ENCODE measurements at places on chromosomes 1 and 21.

DNA sequence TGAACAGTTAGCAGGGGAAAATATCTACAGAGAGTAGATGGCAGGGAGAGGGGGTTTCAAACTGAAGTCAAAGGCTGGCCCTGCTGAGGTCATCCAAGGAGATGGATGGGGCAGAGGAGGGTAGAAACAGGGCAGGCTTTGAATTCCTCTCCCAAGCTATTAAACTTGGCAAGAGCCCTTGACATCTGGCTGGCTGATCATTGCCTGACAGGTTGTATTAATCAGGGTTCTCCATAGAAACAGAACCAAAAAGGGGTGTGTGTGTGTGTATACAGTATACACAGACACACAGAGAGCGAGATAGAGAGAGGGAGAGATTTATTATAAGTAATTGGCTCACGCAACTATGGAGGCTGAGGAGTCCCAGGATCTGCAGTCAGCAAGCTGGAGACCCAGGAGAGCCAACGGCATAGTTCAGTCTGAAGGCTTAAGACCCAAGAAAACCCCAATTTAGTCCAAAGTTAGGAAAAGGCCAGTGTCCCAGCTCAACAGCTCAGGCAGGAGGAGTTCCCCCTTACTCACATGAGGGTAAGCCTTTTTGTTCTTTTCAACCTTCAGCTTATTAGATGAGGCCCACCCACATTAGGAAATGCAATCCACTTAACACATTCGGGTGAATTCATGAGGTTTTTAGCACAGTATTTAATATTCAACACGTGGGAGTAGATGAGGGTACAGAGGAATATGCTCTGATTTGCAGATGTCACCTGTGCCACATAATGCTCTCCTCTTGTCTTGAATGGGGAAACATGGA is 46.7 kb upstream of the HAO2 start:
- no peak for DNase-seq

DNA sequence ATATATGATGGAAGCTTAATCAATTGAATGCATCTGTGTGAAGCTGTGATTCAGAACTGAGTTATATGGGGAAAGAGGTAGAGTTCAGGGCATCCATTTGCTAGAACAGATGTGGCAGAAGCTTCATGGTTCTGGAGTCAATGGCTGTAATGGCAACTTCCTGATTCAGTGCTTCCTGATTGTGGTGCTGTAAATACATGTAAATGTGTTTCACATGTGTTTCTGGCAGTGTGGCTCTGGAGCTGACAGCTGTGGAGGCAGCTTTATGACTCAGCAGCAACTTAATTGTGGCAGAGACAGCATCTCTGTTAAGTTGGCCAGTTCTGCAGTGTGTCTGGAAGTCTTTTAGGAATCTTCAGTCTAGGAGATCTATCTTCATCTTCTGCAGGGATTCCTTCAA is 226.6 kb upstream of the ZRANB2 start:
- DNase-seq, result no peak

GRCh38 chr1:12528021-12528852 is 89.8 kb downstream of the DHRS3 start:
- DNase-seq, result no peak

DNA sequence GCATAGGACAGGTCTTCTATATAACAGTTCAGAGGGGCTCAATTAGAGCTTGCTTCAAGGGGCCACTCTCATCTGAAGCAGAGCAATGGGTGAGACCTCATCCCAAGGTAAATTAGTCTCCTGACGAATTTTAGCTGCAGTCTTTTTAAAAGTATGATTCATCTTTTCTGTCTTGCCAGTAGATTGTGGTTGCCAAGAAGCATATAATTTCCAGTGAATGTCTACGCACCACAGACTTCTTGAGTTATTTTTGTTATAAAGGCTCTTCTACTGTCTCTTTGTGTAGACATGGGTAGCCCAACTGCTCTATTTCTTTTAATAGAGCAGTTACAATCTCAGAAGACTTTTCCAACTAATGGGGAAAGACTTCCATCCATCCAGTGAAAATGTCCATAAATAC is 108.9 kb upstream of the FMN2 start:
- no peak for DNase-seq

- DNase-seq, result no peak
These were observed 11.8 kb downstream of the TP73 start for GRCh38 chr1:3663999-3664699.

DNA sequence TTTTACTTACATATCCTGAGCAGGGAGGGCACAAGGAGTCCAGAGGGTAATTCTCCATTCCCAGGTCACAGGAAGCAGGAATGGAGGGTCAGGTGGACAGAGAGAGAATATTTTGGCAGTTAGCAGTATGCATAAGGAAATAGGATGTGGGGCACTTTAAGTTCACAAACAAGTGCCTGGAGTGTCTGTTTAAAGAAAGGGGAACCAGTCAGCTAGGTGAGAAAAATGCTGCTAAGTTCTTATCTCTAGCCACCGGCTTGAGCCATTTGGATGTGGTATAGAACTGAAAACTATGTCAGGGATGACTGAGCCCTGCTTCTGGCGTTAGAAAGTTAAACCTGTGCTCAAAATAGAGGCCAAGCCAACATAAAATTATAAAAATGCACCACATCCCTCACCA is 739.7 kb upstream of the NCAM2 start:
- no peak for DNase-seq

DNA sequence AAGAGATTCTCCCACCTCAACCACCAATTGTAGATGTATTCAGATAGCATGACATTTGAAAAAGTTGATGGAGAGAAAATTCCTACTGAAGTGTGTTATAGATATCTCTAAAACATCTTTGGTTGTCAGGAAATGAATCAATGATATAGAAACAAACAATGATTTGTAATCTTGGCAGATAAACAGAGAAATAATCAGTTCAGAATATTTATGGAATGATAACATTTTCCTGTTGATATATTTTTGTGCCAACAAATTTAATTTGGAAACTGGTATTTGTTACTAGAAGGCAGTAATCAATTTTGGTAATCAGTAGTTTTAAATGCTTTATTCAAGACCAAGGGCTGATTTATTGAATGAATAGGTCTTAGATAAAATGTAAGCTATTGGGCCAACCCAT is 695.6 kb downstream of the USP25 start:
- no peak for DNase-seq

DNA sequence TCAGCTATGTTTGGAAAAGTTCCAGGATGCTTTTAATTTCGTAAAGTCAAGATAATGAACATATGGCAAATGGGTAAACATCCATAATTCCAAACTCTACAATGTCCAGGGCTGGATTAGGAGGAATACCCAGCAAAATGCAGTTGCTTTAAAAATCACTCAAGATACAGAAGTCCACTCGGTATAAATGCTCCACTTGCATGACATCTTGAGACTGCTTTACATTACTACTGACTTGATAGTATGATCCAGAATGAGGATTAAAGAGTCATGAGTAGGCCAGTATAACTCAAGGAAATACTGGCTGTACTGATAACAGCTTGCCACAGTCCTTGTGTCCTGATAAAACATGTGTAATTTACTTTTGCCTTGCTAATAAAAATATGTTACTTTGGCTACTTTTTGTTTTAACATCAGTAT is 58.3 kb upstream of the ANGPTL3 start:
- no peak for DNase-seq

- no peak for DNase-seq
These were observed 14.5 kb downstream of the PLA2G4A start for GRCh38 chr1:186843226-186843625.

GRCh38 chr1:22529901-22530621 is 33.2 kb upstream of the EPHA8 start:
- no peak for DNase-seq

DNA sequence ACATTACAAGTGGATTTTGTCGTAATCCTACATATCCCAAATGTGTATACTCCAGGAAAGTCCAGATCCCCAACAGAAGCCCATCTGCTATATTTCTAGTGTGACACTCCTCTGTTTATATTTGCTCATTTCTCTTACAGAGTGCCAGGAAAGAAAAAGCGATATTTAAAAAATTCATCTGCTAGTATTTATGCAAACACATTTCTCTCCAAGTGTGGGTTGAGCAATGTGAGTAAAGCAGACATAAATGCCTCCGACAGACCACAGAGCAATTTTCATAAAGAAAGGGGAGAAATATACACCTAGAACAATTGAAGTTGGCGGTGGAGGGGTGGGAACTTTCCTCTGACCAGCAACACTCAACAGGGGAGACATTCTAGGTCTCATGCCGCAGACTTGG is 22.2 kb upstream of the RAP1A start:
- DNase-seq, result no peak

DNA sequence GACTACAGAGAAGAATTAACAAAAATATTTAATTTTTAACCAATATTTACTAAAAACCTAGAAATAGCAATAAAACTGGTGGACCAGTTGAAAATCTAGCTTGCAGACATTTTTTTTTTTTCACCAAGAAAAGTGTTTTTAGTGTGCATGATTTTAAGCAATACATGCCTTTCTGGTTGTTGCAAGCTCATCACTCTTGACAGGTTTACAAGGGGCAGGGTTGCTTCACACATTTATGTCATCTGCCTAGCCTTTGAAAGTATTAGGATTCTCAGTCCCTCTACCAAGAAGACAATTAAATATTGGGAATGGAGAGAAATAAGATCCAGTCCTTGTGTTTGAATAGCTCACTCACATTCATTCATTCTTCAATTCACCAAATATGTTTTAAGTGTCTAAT is 53.8 kb upstream of the LYPLAL1 start:
- DNase-seq, result no peak

- no peak for DNase-seq
These were observed 4.8 kb upstream of the HES5 start for GRCh38 chr1:2534687-2535441.

DNA sequence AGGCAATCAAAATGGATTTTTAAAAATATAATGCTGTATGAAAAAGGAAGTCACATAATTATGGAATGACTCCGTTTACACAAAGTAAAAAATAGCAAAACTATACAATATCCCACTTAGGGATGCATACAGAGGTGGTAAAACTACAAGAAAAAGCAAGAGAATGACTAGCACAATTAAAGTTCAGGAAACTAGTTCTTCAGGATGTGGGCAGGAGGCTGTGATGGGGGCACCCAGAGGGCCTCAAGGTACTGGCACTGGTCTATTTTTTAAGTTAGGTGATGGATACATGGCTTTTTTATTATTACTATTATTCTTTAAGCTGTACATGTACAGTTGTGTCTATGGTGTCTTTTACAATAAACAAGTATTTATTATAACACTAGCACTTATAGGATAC is 1.4 kb upstream of the ZC3H12A start:
- no peak for DNase-seq

GRCh38 chr1:234230414-234230862 is 142.8 kb upstream of the COA6 start:
- no peak for DNase-seq

- no peak for DNase-seq
These were observed 280.1 kb upstream of the ST6GALNAC5 start for GRCh38 chr1:76587212-76587611.

DNA sequence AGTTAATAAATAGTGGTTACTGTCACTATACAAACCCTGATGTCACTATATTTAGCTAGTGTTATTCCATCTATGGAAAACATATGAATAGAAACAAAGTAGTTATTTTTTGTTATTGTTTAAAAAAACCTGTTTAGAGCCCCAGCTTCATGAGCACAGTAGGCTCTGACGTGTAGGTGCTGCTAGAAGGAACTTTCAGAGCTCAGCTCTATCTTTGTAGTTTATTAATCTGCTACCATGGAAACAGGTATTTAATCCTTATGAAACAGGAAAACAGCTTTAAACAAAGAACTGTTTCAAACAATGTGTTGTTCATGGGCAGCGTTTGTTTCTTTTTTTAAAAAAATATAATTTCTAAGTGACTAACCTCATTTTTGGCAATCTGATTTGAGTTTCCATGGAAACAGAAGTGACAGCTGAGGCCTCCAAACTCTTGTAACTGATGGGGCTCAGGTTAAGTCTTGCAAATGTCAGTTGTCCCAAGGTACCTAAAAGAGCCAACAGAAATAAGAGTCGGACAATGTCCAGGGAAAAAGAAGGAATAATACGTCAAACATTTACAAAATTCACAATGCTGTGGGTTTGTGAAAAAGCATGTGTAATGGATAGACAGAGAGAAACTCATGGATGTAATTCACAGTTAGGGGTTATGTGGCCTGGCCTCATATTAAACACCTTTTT is 162.0 kb upstream of the C21orf91 start:
- no peak for DNase-seq

DNA sequence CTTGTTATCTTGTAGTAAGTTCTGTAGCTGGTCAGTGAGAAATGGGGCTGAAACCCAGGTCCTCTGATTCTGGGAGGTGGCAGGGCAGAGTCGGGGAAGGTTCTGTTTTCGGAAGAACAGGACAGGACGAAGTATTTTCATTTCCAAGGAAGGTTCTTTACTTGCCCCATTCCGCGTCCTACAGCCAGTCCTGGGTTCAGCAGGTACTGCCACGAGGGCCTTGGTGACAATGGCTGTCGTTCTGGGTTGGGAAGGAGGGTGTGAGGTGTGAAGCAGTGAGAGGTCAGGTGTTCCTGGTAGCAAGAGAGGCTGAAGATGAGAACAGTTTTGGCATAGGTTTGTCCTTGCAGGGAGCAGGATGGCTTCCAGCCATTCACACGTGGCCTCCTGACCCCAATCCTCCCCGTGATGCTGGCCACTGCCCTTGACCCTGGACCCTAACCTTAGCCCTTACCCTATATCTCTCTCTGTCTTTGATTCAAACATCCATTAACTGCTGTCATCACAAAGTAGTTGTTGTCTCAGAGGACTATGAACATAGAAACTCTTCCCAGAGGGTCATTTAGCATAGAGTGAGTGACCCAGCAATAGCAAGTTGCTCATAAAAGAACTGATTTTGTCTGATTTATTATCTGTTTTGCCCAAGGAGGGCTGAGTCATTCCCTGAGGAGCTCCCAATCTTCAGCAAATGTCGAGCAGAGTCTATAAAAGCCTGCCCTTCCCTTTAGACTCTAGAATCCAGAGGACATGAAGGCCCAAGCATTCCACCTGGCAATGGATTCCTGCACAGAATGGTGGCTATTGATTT is 25.0 kb downstream of the VASH2 start:
- DNase-seq, result no peak

DNA sequence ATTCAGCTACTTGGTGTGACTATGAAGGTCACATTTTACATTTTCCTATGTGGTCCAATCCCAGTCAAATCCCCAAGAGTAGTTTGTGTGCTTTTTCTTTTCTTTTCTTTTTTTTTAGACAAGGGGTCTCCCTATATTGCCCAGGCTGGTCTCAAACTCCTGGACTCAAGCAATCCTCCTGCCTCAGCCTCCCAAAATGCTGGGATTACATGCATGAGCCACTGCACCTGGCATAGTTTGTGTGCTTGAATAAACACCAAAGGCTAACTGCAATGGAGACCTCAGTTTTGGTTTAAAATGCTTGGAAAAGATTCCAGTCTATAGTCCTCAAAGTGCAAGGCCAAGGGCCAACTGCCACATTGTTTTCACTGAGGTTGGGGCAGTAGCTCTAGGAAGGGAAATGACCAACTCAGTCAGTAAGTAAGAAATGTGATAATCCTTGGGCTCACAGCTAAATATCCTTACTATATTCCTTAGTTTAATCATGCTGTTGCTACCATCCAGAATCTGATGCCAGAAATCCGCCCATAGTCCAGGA is 38.6 kb downstream of the EIF2B3 start:
- DNase-seq, result no peak

GRCh38 chr1:230577537-230577936 is 64.7 kb upstream of the COG2 start:
- DNase-seq, result no peak

GRCh38 chr1:220225957-220226356 is 46.3 kb downstream of the RAB3GAP2 start:
- DNase-seq, result no peak

GRCh38 chr1:225467193-225468020 is 39.6 kb upstream of the LBR start:
- peak; percentile 36 for DNase-seq

- DNase-seq, result no peak
These were observed 590.1 kb downstream of the LTN1 start for GRCh38 chr21:28402616-28402989.

All from anterior cingulate cortex (tissue), 58 donors.